ENCODE measurements at places on chromosomes 6 and 20.

DNA sequence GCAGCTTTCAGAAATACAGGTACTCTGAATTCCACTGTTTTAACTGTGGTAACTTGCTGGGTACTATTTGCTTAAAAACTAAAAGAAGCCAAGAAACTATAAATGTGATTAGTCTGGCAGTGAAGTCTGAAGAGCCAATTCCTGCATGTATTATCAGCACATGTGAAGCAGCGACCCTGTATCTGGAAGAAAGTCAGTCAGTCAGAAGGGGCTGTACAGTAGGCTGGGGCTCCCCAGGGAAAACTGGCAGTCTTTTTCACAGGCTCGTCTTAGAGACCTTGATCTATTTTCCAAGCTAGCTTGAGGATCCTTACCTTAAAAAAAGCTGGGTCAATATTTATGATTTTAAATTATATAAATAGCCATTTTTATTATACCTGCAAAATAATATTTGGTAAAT, 104.9 kb downstream of the PDSS2 start:
- DNase-seq = no peak

- DNase-seq = no peak
These were observed 8.2 kb upstream of the UBE2V1 start for GRCh38 chr20:50120935-50121693.

DNA sequence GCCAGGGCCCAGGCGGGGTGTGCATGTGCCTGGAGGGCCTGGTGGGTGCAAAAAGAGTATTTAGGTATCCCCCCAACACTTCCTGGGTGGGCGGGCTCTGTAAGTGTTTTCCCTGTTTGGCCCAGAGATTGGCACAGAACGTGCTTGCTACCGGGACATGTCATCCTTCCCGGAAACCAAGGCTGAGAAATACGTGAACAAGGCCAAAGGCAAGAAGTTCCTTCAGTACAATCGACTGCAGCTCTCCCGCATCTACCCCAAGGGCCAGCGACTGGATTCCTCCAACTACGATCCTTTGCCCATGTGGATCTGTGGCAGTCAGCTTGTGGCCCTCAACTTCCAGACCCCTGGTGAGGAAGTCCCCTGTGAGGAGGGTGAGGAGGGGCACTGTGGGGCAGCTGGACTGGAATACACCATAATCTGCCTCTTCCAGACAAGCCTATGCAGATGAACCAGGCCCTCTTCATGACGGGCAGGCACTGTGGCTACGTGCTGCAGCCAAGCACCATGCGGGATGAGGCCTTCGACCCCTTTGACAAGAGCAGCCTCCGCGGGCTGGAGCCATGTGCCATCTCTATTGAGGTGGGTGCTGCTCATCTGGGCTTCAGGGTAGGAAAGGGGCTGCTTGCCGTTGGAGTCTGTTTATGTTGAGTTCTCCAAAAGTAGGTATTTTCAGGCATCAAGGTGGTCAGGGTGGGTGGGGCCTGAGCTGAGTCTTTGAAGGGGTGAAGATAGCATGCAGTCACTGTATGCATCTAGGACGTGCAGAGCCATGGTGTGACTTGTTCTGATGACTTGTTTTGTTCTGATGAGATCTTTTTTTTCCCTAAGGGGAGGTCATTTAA, 35.2 kb downstream of the PLCG1 start:
- DNase-seq = no peak

DNA sequence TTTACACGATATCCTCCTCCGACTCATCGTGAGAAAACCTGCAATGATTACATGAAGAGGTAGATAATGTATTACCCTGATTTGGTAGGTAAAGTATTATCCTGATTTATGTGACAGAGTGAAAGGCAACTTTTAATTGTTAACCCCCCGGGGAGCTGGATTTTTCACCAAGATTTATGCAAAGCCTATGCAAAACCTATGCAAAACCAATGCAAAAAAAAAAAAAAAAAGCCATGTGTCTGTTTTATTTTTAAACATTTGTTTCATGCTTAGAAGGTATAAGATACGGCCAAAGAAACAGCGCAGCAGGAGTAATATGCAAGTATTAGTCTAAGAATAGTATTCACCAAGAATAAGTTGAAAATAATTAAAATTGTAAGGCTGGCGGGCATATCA, 109.9 kb downstream of the IPCEF1 start:
- no peak for DNase-seq

GRCh38 chr6:138817799-138818198, 21.9 kb downstream of the ECT2L start:
- peak; percentile 75 for DNase-seq

- no peak for DNase-seq
These were observed 171.6 kb downstream of the TMEM200A start for GRCh38 chr6:130537447-130537846.

DNA sequence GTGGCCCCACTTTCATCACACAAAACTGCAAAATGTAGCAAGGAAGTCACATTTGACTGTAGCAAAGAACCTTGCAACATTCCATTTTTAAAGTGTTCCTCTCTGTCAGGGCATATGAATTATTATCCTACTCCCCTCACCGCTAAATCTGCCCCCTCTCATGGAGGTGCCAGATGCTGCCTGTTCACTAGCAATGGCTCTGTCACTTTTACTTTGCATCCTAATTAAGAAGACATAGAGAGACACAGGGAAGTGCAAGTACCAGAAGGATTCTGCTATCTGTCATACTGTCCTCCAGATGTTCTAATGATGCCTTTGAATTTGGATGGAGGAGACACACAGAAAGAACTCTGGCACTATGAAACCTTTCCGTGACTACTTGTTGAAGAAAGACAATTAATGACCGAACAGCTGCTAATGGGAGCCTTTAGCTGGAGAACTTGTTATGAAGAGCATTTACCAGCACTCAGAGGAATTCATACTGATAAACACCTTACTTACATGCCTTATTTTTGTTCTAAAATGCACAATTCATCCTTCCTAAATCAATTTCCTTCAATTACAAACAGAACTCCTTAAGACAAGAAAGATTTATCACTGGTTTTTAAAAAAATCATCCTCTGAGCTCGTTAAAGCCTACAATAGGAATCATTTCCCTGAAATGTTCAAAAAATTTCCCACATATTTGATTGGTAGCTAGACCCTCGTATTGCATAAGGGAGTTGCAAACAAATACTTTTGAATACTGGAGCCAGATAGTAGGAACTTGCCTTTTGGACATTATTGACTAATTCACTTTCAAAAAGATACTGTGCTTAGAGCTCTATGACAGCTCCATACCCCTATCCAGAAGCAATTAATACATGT, 292.6 kb downstream of the UBE3D start:
- DNase-seq = no peak

- no peak for DNase-seq
These were observed 21.7 kb upstream of the TGM2 start for GRCh38 chr20:38186788-38187221.

GRCh38 chr20:32359633-32360332, 1.7 kb downstream of the ASXL1 start:
- DNase-seq = no peak

GRCh38 chr6:150202934-150203333, 60.1 kb downstream of the PPP1R14C start:
- no peak for DNase-seq

- no peak for DNase-seq
These were observed 2.0 kb upstream of the SLC29A1 start for GRCh38 chr6:44221291-44221960.

GRCh38 chr6:129749749-129750120, 39.8 kb upstream of the ARHGAP18 start:
- DNase-seq = peak; percentile 68

DNA sequence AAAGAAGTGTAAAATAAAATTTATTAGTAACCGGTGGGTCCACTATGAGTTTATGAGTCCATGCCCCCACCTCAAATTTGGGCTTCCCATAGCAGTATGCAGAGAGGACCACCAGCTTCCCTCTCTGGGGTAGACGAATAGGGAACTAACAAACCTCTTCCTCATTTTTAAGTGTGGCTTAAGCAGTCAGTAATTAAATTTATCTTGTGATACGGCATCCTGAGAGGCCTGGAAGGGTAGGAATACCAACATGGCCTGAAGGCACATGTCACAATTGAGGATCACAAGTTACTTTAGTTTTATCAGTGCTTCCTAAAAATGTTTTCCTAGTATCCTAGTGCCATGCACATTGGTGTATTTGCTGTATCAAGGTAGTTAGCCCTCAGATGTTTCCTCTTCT, 239.9 kb downstream of the HIVEP2 start:
- no peak for DNase-seq

DNA sequence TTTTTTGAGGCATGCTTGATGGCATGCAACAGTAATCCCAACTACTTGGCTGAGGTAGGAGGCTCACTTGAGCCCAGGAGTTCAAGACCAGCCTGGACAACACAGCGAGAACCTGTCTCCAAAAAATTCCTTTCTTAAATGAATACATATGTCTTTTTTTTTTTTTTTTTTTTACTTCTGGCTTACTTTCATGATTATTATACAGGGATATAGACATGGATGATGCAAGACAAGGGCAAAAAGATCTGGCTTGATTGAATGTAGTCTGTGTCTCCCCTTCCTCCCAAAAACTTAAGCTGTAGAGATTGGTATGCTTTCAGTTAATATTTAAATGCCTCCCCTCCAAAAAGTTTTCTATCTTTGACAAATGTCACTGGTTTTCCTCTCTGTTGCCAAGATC, 7.6 kb downstream of the SNX3 start:
- DNase-seq = no peak

- peak; percentile 59 for DNase-seq
These were observed 43.7 kb downstream of the TOP1 start for GRCh38 chr20:41072190-41072863.

GRCh38 chr20:15834857-15835256, 738.4 kb downstream of the KIF16B start:
- no peak for DNase-seq
